Activated naive CD4-positive, alpha-beta T cell treated with anti-CD3 and anti-CD28 coated beads, Interleukin-2, amount 10 ng/mL, durations not matched to agents 5 hours and 36 hours (primary cell): ENCODE measurements at places on chromosomes 3 and 15. TPM values are rescaled to one million over a fixed set of nuclear protein-coding genes. Genes with fewer than 3 reads are reported as not detected.

NPAP1 gene
- not detected for total RNA-seq

DLEC1 gene
- total RNA-seq = 5.1 TPM

CPEB1 gene
- not detected for total RNA-seq

PCYT1A gene
- 71.6 TPM for total RNA-seq

SAMD7 gene
- total RNA-seq = not detected

ALG3 gene
- 37.9 TPM for total RNA-seq

CCDC39 gene
- not detected for total RNA-seq

REC114 gene
- not detected for total RNA-seq

UTS2B gene
- total RNA-seq = not detected

SLC28A2 gene
- total RNA-seq = not detected

SLTM gene
- total RNA-seq = 103 TPM

FBXL22 gene
- 1.1 TPM for total RNA-seq

SLC22A14 gene
- total RNA-seq = not detected
